Activated CD4-positive, alpha-beta memory T cell treated with anti-CD3 and anti-CD28 coated beads, Interleukin-2, amount 10 ng/mL, durations not matched to agents 7 days and 5 days (primary cell): ENCODE measurements at places on chromosomes 4 and X.

DNA sequence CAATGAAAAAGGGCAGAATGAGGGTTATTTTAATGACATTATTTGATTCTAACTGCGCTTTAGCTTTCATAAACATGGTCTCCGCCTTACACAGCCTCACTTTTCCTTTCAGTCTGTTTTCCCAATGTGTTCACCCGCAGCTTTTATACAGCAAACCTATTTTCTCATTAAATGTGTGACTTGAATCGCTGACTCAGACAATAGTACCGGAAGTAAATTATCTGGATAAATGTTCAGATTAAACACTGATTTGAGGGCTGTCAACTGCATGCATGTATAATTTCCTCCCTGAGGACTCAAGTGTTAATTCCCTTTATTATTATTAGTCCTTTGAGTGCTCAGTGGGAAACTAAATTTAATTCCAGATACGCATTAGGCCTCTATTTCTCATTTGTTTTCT, 117.3 kb downstream of the FAM133A start:
- DNase-seq = no peak

GRCh38 chrX:11341274-11342201, 48.3 kb downstream of the AMELX start:
- no peak for DNase-seq

DNA sequence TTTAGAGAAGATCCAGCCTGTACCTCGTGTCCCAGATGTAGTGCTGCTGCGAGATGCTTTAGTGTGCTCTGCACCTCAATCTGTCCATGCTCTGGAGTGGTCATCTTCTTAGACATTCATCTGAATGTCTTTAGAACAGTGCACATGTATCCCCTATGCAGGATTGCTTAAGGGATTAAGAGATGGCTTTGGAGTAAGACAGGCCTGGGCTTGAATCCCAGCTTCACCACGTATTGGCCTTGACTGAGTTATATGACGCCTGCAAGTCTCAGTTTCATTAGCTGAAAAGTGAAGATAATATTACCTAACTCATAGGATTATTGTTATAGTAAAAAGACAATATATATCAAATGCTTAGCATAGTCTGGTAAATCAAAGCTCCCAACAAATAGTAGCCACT, 98.3 kb downstream of the NFKB1 start:
- no peak for DNase-seq

- no peak for DNase-seq
These were observed 87.2 kb downstream of the IL13RA2 start for GRCh38 chrX:114930227-114930626.

- DNase-seq = no peak
These were observed 105.5 kb upstream of the PSAPL1 start for GRCh38 chr4:7540206-7540605.

DNA sequence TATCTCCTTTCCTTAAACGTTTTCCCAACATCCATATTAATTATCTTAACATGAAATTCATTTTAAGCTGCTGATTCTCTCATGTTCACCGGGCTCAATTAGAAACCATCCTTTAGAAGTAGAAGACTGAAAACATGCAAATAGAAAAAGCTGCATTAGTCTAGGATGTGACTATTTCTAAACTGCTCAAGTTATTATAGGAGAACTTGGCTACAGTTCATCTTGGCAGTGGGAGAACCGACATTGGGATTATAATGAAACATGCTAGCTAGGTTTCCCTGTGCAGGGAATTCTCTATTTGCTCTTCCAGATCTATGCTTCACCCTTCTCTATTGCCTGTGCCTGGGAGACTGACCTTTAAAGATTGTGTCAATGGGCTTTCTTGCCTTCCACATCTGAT, 151.0 kb upstream of the PPARGC1A start:
- DNase-seq = no peak

- DNase-seq = no peak
These were observed at the start of gene CLTRN for GRCh38 chrX:15664487-15665444. Gene CLTRN, minus strand, starts transcription at chrX:15664805. Its CDS starts 30 bp downstream, at chrX:15664775.

DNA sequence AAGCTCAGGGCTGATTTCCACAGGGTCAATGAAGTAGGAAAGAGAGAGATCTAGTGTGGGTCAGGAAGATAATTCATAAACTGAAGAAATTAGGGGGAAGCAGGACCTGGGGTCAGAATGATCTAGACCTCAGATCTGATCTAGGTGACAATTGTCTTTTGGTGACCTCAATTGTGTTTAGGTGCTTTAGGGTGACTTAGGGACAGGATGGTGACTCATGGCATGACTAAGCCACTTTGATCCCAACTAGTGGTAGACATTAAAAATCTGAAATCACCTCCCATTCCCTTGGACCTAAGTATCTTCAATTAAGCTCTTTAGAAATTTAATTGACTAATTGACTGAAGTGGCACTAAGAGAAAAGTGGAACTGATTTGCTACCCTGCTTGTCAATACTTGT, 36.7 kb upstream of the GRXCR1 start:
- DNase-seq = no peak

GRCh38 chr4:185424905-185425646, 688 bp downstream of the UFSP2 start:
- DNase-seq = no peak

- DNase-seq = no peak
These were observed 1207.4 kb downstream of the ADGRL3 start for GRCh38 chr4:62407534-62407933.
